Uterine smooth muscle cell (primary cell): ENCODE measurements at places on chromosomes 2 and 18. TPM values are rescaled to one million over a fixed set of nuclear protein-coding genes. Genes with fewer than 3 reads are reported as not detected.

GALNT3 gene
- total RNA-seq, result 0.87 and 0.89 TPM in 2 replicates

SOWAHC gene
- 16.3 and 17.2 TPM in 2 replicates for total RNA-seq

CYBRD1 gene
- 82.6 and 192 TPM in 2 replicates for total RNA-seq

TLX2 gene
- not detected in 2 replicates for total RNA-seq

INHBB gene
- total RNA-seq, result not detected in 2 replicates

IL36G gene
- total RNA-seq, result not detected in 2 replicates

BBS5 gene
- 6.0 and 6.6 TPM in 2 replicates for total RNA-seq

LRATD1 gene
- 2.0 and 3.5 TPM in 2 replicates for total RNA-seq

MDH1B gene
- total RNA-seq, result 0.44 and 1.6 TPM in 2 replicates

MEP1B gene
- not detected in 2 replicates for total RNA-seq

NT5DC4 gene
- 0.11 TPM in 1 of 2 replicates, not detected in the other for total RNA-seq

EFEMP1 gene
- 10.8 and 35.9 TPM in 2 replicates for total RNA-seq

SH3BP4 gene
- 30.5 and 43.1 TPM in 2 replicates for total RNA-seq

PRKCE gene
- total RNA-seq, result 9.1 and 11.5 TPM in 2 replicates

GLI2 gene
- total RNA-seq, result 4.9 and 5.1 TPM in 2 replicates

COL3A1 gene
- total RNA-seq, result 841 and 1,747 TPM in 2 replicates

APLF gene
- total RNA-seq, result 4.2 and 5.5 TPM in 2 replicates

TUBA3E gene
- not detected in 2 replicates for total RNA-seq

SLC19A3 gene
- under 0.01 TPM in 2 replicates for total RNA-seq

ARHGAP28 gene
- total RNA-seq, result 5.2 and 5.9 TPM in 2 replicates

OBSL1 gene
- total RNA-seq, result 47.6 and 70.9 TPM in 2 replicates

NGEF gene
- total RNA-seq, result 1.2 and 13.7 TPM in 2 replicates

FBXO15 gene
- 1.00 and 1.1 TPM in 2 replicates for total RNA-seq

CAPN14 gene
- 0.11 and 0.12 TPM in 2 replicates for total RNA-seq

HK2 gene
- total RNA-seq, result 43.2 and 55.9 TPM in 2 replicates

FHL2 gene
- total RNA-seq, result 104 and 148 TPM in 2 replicates

HOXD8 gene
- total RNA-seq, result 2.4 and 4.4 TPM in 2 replicates

ERBB4 gene
- under 0.01 and 0.11 TPM in 2 replicates for total RNA-seq

PLCD4 gene
- total RNA-seq, result 2.1 and 2.6 TPM in 2 replicates

PAX3 gene
- under 0.01 and 0.25 TPM in 2 replicates for total RNA-seq

SERPINB7 gene
- total RNA-seq, result 79.4 and 136 TPM in 2 replicates

POLR1A gene
- 17.2 and 24.3 TPM in 2 replicates for total RNA-seq

GLS gene
- 161 and 275 TPM in 2 replicates for total RNA-seq

PDCD1 gene
- total RNA-seq, result not detected in 2 replicates

TACR1 gene
- total RNA-seq, result 0.12 and 0.22 TPM in 2 replicates

SCYGR1 gene
- total RNA-seq, result not detected in 2 replicates

MATN3 gene
- 2.8 and 2.9 TPM in 2 replicates for total RNA-seq

C1QL2 gene
- not detected in 2 replicates for total RNA-seq

RBKS gene
- 0.75 and 1.4 TPM in 2 replicates for total RNA-seq

TTR gene
- total RNA-seq, result not detected in 2 replicates

POMC gene
- total RNA-seq, result 1.1 and 1.7 TPM in 2 replicates

TRABD2A gene
- 2.5 and 4.8 TPM in 2 replicates for total RNA-seq

TRAPPC12 gene
- 57.3 and 71.7 TPM in 2 replicates for total RNA-seq

ADCYAP1 gene
- total RNA-seq, result not detected in 2 replicates

UGT1A10 gene
- total RNA-seq, result 0.11 TPM in 1 of 2 replicates, not detected in the other

KCNG2 gene
- not detected in 2 replicates for total RNA-seq

FAM161A gene
- 3.9 and 4.4 TPM in 2 replicates for total RNA-seq

IL18R1 gene
- total RNA-seq, result 0.12 and 0.33 TPM in 2 replicates

MYO1B gene
- total RNA-seq, result 86.9 and 109 TPM in 2 replicates

HNRNPA3 gene
- 42.7 and 56.3 TPM in 2 replicates for total RNA-seq

PLEK gene
- under 0.01 TPM in 2 replicates for total RNA-seq

MBP gene
- total RNA-seq, result 4.0 and 6.0 TPM in 2 replicates

FAM110C gene
- total RNA-seq, result not detected in 2 replicates

ATP6V1B1 gene
- total RNA-seq, result 0.55 and 0.62 TPM in 2 replicates

SPC25 gene
- total RNA-seq, result 2.6 and 15.2 TPM in 2 replicates

GBX2 gene
- not detected in 2 replicates for total RNA-seq
